ENCODE measurements at places on chromosomes 7 and 10. TPM values are rescaled to one million over a fixed set of nuclear protein-coding genes. Genes with fewer than 3 reads are reported as not detected.

IFIT1B gene
- not detected for total RNA-seq

SNCG gene
- total RNA-seq = 31.0 TPM

SLC26A3 gene
- not detected for total RNA-seq

ELFN1 gene
- 0.40 TPM for total RNA-seq

CYP2E1 gene
- 0.78 TPM for total RNA-seq

ZNF503 gene
- 11.0 TPM for total RNA-seq

KIAA1549 gene
- total RNA-seq = 3.8 TPM

GARIN1A gene
- total RNA-seq = 1.6 TPM

CTAGE8 gene
- 21.4 TPM for total RNA-seq

SLC26A4 gene
- 285 TPM for total RNA-seq

ABCF2 gene
- total RNA-seq = 33.3 TPM

DNA sequence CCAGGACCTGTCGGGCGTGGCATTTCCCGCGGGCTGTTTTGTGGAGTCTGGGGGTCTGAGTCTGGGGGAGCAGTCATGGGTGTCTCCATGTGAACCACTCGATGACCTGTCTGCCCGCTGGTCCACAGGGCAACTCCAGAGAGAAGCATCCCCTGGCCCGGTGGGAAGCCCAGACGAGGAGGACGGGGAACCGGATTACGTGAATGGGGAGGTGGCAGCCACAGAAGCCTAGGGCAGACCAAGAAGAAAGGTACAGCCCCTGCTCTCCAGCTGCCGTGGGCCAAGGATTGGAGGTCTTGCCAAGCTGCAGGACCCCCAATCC lies 14.7 kb downstream of the LAT2 start:
- H3K27me3 ChIP-seq = no peaks in the 10 kb centered on the region
- no peak overlapping the region for H3K27ac ChIP-seq
- H3K4me3 ChIP-seq = no peak overlapping the region
- H3K36me3 ChIP-seq = no peaks in the 10 kb centered on the region

GRCh38 chr7:26862834-26863233 lies 1.6 kb downstream of the SKAP2 start:
- no peaks in the 10 kb centered on the region for H3K36me3 ChIP-seq
- DNase-seq = no peak
- H3K27ac ChIP-seq = no peak overlapping the region

DNA sequence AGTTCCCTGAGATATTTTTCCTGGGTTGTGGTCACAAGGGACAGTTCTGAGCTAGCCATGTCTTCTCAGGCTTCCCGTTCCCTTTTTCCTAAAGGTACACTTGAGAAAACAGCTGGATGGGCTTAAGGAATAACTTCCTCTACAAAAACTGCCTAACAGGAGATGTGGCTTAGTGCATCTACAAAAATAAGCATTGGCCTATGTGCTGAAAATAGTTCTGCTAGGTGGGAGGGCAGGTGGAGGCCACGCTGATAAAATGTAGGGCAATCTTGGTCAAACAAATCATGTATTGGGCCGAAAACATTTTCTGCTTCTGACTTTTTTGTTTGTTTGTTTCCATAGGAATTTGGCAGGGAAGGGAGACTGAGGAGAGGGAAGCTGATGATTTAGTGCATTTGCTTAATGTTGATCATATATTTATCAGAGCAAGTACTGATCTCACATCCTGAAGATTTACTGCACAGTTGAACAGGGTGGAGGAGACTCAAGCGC lies 409.4 kb upstream of the FZD8 start:
- H3K4me3 ChIP-seq = no peak overlapping the region
- no peaks in the 10 kb centered on the region for H3K4me1 ChIP-seq
- no peaks in the 10 kb centered on the region for H3K36me3 ChIP-seq
- H3K27ac ChIP-seq = no peak overlapping the region
- no peaks in the 10 kb centered on the region for H3K27me3 ChIP-seq

GRCh38 chr7:78080811-78081210 lies 282.2 kb downstream of the PHTF2 start:
- H3K36me3 ChIP-seq = no peaks in the 10 kb centered on the region
- DNase-seq = no peak
- no peak overlapping the region for H3K4me3 ChIP-seq
- no peak overlapping the region for H3K27ac ChIP-seq
- H3K27me3 ChIP-seq = no peaks in the 10 kb centered on the region

GRCh38 chr7:80707318-80707717 lies 68.9 kb downstream of the CD36 start:
- no peaks in the 10 kb centered on the region for H3K36me3 ChIP-seq
- no peak overlapping the region for H3K4me3 ChIP-seq
- H3K4me1 ChIP-seq = no peaks in the 10 kb centered on the region
- no peak for DNase-seq

DNA sequence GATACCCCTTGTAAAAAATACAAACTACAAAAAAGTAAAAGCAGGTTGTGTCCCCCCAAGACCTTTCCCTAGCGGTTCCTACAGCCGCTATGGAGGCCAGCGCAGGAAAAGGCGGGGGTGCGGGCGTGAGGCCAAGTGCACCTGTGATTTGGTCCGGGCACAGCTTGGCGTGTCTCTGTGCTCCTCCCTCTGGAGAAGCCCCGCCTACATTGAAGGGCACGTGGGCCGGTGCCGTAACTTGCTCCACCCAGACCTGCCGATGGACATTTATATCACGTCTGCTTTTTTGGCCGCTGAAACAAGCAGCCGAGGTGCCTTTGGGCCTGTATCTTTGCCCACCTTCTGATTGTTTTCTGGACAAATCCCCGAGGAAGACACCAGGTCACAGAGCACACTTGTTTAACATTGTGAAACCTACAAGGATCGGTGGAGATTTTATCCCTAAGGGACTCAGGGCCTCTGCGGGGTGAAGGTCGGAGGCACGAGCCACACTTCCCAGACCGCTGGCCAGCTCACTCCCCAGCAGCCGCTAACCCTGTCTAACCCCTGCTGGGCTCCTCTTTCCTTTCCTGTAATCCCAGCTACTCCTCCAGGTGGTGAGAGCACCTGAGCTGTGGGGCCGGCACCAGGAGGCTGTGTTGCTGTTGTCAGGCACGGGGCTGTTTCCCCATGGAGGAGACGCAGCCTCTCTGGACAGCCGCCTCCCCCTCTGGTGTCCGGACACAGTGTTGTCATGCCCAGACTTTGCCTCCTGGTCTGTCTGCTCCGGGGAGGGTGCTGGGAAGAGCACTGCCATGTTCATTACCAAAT lies 18.8 kb upstream of the INPP5A start:
- H3K4me1 ChIP-seq = peaks cover 53% of the 10 kb centered on the region
- no peaks in the 10 kb centered on the region for H3K36me3 ChIP-seq
- H3K27me3 ChIP-seq = no peaks in the 10 kb centered on the region
- peak; percentile 60 for DNase-seq
- no peak overlapping the region for H3K4me3 ChIP-seq

DNA sequence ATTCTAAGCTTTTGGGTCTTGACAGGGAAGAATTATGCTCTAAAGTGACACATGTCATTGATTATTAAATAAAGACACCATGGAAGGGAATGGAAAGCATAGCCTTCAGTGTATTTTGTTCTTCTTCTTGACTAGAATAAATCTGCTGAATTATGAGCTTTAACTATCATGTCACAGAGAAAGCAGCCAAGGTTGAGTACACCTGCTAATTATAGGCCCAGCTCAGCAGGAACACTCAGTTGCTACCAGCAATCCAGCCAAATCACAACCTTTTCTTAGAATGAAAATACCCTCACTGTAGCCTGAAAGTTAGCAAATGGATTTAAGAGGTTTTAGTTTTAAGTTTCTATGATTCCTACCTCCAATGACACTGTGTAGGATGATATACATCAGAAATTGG lies 225.3 kb upstream of the RHOBTB1 start:
- H3K36me3 ChIP-seq = no peaks in the 10 kb centered on the region
- H3K4me3 ChIP-seq = no peak overlapping the region
- no peaks in the 10 kb centered on the region for H3K27me3 ChIP-seq
- no peak for DNase-seq

- DNase-seq = no peak
- H3K4me3 ChIP-seq = no peak overlapping the region
- no peaks in the 10 kb centered on the region for H3K36me3 ChIP-seq
- no peaks in the 10 kb centered on the region for H3K27me3 ChIP-seq
- no peaks in the 10 kb centered on the region for H3K4me1 ChIP-seq
These were observed 114.1 kb downstream of the BMS1 start for GRCh38 chr10:42896735-42897134.

- no peak overlapping the region for H3K27ac ChIP-seq
- no peak overlapping the region for H3K4me3 ChIP-seq
- DNase-seq = no peak
- H3K4me1 ChIP-seq = no peaks in the 10 kb centered on the region
- no peaks in the 10 kb centered on the region for H3K36me3 ChIP-seq
These were observed 405.5 kb downstream of the GRID1 start for GRCh38 chr10:85961073-85961472.

DNA sequence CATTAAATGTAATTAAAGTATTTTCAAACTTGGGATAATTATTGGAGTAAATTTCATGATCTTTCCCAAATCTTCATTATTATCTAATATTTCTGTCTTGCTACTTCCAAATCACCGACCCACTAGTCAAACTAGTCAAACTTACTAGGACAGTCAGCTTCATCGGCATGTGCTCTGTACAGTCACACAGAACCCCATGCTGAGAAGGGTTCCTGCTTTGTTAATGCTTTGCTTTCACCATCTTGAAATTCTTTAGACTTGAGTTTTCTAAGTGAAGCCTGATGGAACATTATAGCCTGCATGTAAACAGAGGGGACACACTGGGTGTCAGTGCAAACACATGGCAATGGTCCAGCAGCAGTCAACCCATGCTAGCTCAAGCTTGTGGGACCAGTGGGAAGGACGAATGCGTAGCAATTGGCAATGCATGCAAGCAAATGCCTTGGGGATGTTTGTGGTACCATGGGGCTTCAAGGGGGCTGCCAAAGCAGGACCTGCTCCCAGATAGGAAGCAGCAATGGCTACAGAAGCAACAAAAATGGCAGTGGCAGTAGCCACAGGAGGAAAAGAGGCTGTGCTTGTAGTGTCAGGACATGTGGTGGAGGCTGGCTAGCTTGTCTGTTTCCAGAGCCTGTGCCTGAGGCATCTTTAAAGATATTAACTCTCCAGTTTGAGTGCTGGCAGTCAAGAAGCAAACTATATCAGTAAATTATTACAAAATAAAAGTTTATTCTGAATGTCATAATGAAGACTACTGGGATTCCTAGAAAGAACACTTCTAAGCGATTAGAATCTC lies 441.1 kb upstream of the SEMA3D start:
- H3K27me3 ChIP-seq = no peaks in the 10 kb centered on the region
- no peaks in the 10 kb centered on the region for H3K36me3 ChIP-seq

DNA sequence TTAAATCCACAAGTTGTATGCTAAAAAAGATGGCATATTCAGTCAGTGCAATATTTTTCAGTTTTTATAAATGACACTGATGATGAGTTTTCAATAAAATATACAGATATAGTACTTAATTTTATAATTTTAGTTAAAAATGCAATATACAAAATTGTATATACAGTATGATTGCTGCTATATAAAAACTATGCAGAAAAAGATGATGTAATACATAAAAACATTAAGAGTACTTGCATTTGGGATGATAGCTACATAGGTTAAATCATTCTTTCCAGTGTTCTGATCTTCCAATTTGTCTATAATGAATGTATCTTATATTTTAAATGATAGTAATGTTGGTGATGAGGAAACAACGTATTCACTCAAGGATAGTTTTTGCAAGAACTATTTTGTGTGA lies 92.0 kb upstream of the RPA3 start:
- H3K4me1 ChIP-seq = no peaks in the 10 kb centered on the region
- no peaks in the 10 kb centered on the region for H3K27me3 ChIP-seq
- H3K36me3 ChIP-seq = no peaks in the 10 kb centered on the region
- DNase-seq = no peak
- no peak overlapping the region for H3K4me3 ChIP-seq

- no peaks in the 10 kb centered on the region for H3K27me3 ChIP-seq
- H3K4me3 ChIP-seq = no peak overlapping the region
- no peak overlapping the region for H3K27ac ChIP-seq
These were observed 19.6 kb downstream of the ARL4A start for GRCh38 chr7:12706900-12707536.

DNA sequence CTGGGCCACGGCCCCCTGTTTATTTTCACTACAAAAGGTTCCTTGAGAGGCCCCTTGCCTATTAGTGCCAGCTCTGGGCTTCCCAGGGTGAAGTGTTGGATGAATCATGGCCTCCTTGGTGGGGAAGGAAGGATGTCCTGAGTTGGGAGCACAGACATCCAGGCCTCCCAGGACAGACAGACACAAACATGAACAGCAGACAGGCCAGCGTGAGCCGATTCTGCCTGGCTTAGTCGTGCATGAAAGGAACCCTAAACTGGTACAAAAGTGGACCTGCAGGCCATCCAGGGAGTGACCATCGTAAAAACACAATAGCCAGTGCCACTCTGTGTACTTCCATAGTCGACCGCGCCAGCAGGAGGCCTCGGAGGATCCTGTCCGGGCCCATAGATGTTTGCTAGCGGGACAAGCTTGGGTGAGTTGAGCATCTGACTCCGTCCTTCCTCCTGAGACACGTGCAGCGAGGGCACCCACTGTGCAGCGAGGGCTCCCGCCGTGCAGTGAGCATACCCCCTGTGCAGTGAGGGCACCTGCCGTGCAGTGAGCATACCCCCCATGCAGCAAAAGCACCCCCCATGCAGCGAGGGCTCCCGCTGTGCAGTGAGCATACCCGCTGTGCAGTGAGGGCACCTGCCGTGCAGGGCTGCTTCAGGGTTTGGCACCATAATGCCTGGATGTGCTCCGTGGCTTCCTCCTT lies 51.3 kb upstream of the PRKAR1B start:
- peaks cover 34% of the 10 kb centered on the region for H3K36me3 ChIP-seq
- DNase-seq = no peak
- no peaks in the 10 kb centered on the region for H3K27me3 ChIP-seq

DNA sequence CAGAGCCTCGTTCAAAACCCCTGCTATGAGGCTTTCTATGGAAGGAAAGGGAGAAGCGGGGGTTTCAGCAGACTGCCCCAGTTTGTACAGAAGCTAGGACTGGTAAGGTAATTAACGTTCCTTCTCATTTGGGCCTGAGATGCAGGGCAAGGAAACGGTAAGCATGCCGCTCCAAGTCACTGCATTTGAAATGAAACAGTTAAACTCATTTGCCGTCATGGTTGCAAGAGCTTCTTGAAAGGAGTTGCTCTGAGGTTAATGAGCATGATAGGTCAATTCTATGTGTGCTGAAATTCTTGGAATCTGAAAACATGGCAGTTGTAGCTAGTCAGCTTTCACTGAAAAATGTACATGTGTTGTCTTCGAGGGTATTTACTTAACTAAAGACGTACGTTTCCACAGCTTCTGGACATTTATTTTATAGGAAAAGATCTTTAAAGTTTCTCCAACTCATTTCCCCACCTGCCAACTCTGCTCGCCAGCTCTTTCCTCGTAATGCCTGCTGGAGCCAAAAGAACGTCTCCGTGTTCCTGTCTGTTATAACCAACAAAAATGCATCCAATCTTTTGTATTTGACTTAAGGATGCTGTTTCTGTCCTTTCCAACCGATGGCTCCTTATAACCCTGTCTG lies 73.3 kb downstream of the ADAM12 start:
- H3K27ac ChIP-seq = no peak overlapping the region
- H3K36me3 ChIP-seq = no peaks in the 10 kb centered on the region
- H3K4me1 ChIP-seq = no peaks in the 10 kb centered on the region
- DNase-seq = no peak

DNA sequence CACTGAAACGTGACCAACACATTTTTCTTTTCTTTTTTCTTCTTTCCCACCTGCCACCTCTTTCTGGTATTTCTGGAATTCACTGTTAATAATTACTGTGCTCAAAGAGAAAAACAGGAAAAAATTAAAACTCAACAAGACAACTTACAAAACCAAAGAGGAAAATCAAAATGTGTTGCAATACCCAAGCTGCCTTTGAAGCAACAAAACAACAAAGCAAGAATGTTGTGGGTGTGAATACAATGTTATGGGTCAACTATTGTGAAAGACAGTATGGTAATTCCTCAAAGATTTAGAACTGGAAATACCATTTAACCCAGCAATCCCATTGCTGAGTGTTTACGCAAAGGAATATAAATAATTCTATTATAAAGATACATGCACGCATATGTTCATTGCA lies 415.1 kb downstream of the GFRA1 start:
- no peaks in the 10 kb centered on the region for H3K4me1 ChIP-seq
- H3K36me3 ChIP-seq = no peaks in the 10 kb centered on the region
- no peak overlapping the region for H3K27ac ChIP-seq

All from thyroid gland (tissue), 4 donors.